Osteocyte (in vitro differentiated cells): ENCODE measurements at places on chromosomes 7 and 10.
A peak's percentile ranks its signal among the peaks of the same experiment; 100 is the strongest.

GRCh38 chr10:116978901-116979300 is 26.1 kb downstream of the SHTN1 start:
- DNase-seq = no peak

- no peak for DNase-seq
Observed at GRCh38 chr10:5079306-5079830, 14.8 kb upstream of the AKR1C3 start.

DNA sequence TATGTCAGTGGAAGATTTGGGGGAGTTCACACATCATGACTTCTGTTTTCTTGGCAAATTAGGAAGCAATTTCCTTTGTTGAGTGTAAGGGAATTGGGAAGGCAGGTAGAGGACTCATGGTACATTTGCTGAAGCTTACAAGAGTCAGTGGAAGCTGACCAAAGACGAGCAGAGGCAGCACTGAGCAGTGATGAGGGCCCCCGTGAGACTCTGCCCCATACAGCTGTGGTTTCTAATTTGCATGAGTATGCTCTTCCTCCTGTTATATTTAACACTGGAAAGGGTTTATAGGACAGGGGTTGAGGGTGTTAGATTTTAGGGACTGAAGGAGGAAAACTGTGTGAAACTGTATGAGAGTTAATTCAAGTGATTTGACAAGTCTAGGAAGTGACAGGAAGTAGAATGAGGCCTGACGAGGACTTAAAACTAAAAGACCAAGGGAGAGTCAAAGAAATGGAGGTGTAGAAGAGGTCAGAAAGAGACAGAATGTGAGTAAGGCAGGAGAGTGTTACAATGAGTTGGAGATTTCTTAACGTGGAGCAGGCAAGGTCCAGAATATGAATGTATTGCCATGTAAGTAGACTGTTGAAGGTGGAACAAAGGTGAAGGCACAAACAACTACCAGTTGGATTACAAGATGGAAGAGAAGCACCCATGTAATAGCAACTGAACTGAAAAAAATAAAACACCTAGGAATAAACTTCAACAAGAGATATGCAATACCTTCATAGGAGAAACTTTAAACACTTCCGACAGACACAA is 23.5 kb upstream of the MRPS17 start:
- no peak for DNase-seq

GRCh38 chr7:130914554-130915294 is 180.7 kb upstream of the KLF14 start:
- no peak for DNase-seq

DNA sequence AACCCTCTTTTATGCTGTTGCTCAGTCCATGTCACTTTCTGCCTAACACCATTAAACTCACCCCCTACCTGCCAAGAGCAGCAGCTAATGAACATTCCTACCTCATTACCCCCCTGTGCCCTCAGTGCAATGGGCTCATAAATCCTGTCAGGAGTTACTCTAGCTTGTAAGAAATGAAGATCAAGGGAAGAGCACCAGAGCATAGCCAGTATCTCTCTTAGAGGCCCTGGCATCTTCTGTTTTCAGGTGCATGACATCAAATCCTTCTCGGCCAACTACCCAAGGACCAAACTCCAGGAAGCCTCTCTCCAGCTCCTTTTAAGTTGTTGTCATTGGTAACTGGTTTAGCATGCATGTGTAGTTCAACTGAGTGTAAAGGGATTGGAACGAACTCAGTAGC is 75.1 kb downstream of the FOXI2 start:
- peak; percentile 10 for DNase-seq

- DNase-seq = no peak
Observed at GRCh38 chr7:106382129-106382528, 97.3 kb upstream of the NAMPT start.

- DNase-seq = no peak
Observed at GRCh38 chr7:17679458-17679857, 260.8 kb downstream of the SNX13 start.

GRCh38 chr7:110591341-110591740 is 499.6 kb upstream of the LRRN3 start:
- DNase-seq = no peak

DNA sequence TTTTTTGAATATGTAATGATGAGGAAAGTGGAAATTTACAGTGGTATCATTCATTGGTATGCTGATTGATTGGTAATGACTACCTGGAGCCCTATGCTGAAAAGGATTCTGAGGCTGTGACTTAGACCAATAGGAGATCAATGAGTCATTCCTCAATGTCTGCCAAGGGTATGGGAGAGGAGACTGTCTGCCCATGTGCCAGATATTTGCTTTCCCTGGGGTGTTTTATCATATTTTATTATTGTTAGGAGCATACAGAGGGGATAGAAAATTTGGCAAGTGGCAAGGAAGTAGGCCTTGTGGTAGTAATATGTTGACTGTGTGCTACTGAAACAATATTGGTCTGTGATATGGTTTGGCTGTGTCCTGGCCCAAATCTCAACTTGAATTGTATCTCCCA is 54.8 kb downstream of the ASAH2B start:
- DNase-seq = no peak

DNA sequence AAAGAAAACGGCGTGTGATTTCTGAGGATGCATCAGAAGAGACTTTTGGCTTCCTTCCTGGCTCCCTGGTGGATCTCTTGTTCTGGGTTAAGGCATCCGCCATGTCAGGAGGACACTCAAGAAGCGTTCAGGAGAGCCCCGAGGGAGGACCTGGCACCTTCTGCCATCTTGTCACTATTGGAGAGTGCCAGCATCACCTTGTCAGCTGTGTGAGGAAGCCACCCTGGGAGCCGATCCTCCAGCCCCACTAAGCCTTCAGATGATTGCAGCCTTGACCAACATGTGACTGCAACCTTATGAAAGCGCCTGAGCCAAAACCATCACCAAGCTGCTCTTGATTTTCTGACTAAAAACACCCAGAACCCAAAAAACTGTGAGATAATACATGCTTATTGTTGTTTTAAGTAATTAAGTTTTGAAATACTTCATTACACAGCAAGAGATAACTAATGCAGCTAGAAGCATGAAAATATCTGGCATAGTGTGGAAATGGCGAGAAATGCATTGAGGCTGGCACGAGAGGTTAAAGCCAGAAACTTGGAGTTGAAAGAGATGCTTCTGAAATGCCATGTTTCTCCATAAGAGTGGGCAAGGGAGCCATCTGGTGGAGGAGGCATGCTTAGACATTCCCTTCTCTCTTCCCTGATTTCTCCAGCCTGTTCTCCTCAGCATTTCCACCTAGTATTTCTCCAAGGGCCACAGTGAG is 5.4 kb upstream of the ZFYVE27 start:
- no peak for DNase-seq

GRCh38 chr7:142898377-142899170 is 13.0 kb upstream of the TRPV6 start:
- DNase-seq = no peak

GRCh38 chr10:44859546-44860285 is 51.4 kb upstream of the TMEM72 start:
- peak; percentile 76 for DNase-seq

GRCh38 chr7:55052741-55053427 is 34.1 kb downstream of the EGFR start:
- DNase-seq = no peak

- no peak for DNase-seq
Observed at GRCh38 chr7:73809467-73809951, 21.3 kb upstream of the CLDN4 start.

GRCh38 chr7:128714701-128715495 is 24.3 kb upstream of the CALU start:
- no peak for DNase-seq

DNA sequence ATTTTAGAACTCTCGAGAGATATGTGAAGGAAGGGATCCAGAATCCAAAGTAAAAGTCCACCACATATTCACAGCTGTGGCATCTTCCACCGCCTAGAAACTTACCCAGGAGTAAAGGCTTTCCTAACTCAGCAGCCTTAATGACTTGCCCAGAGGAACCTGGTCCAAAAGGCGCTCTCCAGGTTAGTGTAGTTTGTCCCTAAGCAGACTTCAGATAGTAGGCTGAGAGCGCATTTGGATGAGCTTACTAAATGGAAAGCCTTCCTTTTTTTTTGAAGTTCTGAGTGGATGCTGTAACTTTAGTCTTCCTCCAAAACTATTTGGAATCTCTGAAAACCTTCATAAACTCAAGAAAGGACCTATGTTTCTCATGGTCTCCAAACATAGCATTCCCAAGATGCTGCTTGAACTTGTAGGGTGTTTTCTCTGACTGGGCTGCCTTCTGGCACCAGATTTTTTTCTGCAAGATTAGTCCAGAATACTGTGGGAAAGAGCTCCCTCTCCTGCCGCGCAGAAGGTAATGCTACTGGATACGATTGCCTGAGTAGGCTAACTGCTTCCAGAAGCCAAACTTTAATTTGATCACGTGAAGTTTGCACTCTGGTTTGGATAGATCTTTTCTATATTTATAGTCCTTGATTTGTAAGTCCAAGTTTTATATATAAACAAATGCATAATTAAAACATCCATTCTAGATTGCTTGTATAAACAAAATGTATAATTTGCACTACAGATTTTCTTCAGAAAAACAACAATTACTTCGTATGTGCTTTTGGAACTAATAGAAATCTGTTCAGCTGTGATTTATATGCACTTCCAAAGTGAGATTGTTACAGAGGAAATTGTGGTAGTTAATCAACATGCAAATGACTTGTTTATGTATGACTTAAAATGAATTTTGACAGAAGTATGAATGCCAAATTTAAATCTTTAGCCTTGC is 19.6 kb upstream of the GPR37 start:
- no peak for DNase-seq

GRCh38 chr7:29239638-29240037 is 45.1 kb downstream of the CHN2 start:
- no peak for DNase-seq

DNA sequence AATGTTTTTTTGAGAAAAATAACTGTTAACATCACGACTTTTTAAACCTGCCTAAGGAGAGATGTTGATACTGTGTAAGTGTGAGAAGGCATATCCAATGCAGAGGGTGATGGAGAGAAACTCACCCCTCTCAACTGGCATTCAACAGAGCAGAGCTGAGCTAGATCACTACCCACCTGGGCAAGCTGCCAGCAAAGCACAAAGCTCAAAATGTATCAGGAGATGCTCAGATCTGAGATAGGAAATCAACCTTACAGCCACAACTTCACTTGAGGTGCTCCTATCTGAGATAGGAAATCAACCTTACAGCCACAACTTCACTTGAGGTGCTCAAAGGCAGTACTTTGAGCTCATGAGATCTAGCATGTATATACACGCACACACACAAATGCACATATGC is 151.5 kb upstream of the PDE1C start:
- DNase-seq = peak; percentile 54

GRCh38 chr10:36256166-36256565 is 614.1 kb upstream of the FZD8 start:
- no peak for DNase-seq

DNA sequence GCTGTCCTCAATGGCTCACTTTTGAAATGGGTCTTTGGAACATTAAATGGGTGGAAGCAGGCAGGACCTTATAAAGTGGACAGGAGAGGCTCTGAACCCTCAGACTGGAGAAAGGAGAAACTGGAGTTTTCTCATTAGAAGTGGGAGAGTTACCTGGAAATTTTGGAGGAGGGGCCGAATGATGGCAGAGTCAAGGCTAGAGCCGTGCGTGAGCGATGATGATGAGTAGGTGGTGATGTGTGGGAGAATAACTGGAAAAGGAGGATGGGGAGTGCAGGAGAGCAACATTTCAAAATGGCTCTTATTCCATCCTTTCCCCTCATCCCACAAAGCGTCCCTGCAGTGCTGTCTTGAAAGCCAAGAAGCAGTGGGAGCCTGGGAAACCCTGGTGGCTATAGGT is 274.0 kb downstream of the LRMDA start:
- DNase-seq = no peak

DNA sequence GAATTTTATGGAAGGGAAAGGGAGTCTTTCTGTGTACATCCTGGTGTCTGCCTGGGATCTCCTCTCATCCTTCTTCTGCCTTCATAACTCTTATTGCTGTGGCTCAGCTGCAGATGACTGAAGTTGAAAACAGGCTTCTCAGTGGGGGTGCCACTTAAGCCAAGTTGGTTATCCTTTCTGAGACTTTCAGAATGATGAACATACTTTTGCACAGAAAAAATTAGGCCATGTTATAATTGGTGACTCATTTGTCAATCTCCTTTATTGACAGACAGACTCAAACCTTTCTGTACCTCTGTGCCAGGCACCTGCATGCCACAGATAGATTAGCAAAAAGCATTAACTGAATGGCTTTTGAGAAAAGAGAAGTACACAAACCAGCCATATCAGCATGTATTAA is 430.3 kb downstream of the SORCS1 start:
- DNase-seq = no peak

GRCh38 chr10:86349474-86349873 is 17.1 kb downstream of the GRID1 start:
- DNase-seq = no peak

DNA sequence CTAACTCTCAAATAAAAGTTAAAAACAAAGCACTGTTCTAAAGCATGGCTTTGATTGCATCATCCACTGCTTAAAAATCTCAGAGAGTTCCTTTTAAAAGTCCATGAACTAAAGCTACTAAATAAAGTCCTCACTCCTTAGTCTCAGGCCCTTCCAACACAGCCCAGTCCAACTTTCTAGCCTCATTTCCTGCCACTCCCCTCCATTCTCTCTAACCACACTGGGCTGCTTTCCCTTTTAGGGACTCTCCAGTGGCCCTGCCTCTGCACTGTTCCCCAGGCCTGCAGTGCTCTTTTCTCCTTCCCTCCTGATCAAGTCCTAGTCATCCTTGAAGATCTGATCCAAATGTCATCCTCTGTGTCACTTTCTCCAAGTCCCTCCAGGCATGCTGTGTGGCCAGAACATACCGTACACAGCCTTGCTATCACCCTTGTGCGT is 56.9 kb upstream of the PPP1R3C start:
- DNase-seq = no peak

DNA sequence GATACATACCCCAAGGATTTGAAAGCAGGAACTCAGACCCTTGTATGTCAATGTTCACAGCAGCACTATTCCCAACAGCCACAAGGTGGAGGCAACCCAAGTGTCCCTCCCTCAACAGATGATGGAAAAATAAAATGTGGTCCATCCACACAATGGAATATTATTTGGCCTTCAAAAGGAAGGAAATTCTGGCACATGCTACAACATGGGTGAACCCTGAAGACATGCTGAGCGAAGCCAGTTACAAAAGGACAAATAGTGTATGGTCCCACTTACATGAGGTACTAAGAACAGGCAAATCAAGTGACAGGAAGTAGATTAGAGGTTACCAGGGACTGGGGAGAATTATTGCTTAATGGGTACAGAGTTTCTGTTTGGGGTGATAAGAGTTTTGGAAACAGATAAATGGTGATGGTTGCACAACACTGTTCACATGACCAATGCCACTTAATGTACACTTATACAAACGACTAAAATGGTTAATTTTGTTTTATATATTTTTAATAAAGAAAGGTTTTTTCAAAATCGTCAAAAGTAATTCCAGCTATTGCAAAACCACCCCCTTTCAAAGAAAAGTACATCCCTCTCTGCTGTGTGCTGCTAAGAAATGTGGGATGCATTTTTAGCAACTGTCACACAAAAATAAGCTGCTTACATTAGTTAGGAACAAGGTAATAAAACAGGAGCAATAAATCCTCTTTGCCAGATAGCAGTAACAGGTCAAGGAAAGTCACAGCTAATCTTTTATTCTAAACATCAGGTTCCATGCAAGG is 85.7 kb downstream of the GRB10 start:
- no peak for DNase-seq
